ENCODE measurements at places on chromosomes 11 and 22.

- no peak for DNase-seq
Measured at GRCh38 chr22:47563406-47564157, 801.1 kb downstream of the TBC1D22A start.

DNA sequence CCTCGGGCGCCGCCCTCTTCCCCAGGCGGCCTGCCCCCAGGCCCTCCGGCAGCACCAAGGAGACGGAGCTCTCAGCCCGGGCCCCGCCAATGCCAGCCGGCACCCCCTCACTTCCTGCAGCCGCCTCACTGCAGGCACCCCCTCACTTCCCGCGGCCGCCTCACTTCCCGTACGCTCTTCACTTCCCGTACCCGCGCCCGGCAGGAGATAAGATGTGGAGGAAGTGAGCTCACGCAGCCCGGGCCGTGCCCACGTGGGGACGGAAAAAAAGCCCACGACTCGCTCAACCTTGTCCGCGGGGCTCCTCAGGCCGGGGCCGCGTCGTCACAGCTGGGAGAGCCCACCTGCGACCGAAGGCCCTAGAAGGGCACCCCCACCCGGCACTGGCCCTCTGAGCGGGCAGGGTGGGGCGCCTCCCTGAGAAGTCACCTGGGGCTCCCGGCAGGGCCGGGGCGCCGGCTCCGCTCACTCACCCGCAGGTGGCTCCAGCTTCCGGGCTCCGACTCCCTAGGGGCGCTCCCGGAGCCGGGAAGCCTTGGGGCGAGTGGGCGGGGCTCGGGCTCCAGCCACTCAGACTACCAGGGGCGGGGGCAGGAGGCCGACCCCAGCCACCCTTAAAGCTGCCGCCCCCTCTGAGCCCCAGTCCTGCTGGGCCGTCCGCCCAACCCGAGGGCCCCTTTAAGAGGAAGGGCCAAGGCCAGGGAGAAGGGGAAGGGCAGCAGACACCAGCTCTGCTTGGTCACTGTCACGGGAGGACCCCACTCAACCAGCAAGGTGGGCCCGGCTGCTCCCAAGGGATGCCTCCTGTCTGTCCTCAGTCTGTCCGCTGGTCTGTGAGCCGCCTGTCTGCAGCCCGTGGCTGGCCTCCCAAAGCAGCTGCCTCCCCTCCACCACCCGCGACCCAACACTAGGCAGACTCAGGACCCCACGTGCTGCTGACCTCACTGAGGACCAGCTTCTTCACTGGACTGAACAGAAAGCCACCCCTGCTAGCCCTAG is 31.4 kb downstream of the PISD start:
- DNase-seq: peak; percentile 89

- no peak for DNase-seq
Measured at GRCh38 chr11:96905143-96905542, 515.3 kb downstream of the JRKL start.

DNA sequence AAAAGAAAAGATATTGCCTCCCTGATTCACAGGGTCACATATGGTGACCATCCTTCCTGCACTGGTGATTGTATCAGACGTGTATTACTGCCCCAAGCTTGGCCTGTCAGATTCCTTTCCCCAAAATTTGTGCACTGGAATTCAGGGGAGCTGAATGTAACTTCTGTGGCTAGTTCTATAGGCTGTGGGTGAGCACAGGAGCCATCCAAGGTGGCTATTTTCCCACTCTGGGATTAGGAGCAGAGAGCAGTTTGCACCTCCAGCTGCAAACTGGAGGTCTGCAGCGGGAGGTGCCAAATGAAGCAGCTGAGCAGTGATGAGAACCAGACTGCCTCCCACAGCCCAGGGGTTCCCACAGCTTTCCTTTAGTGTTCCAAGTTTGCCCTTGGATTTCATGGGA is 124.2 kb upstream of the PITPNB start:
- no peak for DNase-seq

GRCh38 chr22:34036931-34037330 is 116.7 kb upstream of the LARGE1 start:
- DNase-seq: no peak

- DNase-seq: no peak
Measured at GRCh38 chr11:121567995-121568394, 115.2 kb upstream of the SORL1-AS1 start.

DNA sequence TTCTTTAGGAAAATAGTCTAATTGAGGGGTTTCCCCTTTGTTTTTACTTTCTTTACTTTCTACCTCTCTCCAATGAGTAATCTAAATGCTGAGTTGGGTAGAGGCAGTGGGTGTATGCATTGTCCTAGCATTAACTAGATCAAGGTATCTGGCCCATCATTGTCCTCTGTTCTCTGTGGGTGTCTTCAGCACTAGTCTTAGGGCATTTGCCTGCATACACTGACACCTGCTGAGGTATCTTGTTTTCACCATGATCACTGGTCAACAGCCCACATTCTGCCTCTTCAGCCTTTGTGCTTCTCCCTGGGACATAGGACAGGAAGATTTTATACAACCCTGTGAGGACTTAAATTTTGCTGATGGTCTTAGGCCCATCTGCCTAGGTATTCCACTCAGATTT is 371.1 kb downstream of the RAB38 start:
- DNase-seq: no peak
